Umbilical cord (tissue), 2 donors: ENCODE measurements at places on chromosomes 16 and 17.

- peak; percentile 46 for DNase-seq
Observed at GRCh38 chr16:78259873-78260272, 160.4 kb downstream of the WWOX start.

GRCh38 chr17:81517339-81518112 is 4.9 kb upstream of the ACTG1 start:
- no peak for DNase-seq

GRCh38 chr17:72578817-72579470 is 458.1 kb downstream of the SOX9 start:
- no peak for DNase-seq

GRCh38 chr17:29826114-29826692 is 103.8 kb downstream of the SSH2 start:
- no peak for DNase-seq

GRCh38 chr17:7262935-7263800 is 890 bp upstream of the CLDN7 start:
- DNase-seq = no peak

DNA sequence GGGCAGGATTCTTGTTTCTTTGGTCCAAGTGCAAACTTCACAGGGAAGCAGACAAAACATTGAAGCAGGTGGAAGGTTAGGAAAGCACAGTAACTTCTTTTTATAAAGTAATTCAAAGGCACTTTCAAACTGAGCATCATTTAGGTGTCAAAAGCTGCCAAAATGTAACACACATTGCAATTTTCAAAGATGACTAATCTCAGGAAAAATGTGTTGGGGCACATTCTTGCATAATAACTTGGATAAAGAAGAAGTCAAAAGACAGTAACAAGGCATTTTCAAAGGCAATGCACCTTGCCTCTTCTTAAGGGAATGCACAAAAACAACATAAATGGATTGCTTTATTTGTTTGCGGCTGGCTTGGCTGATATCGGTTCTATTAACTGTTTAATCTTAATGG is 3.6 kb downstream of the KCNJ2 start:
- no peak for DNase-seq

DNA sequence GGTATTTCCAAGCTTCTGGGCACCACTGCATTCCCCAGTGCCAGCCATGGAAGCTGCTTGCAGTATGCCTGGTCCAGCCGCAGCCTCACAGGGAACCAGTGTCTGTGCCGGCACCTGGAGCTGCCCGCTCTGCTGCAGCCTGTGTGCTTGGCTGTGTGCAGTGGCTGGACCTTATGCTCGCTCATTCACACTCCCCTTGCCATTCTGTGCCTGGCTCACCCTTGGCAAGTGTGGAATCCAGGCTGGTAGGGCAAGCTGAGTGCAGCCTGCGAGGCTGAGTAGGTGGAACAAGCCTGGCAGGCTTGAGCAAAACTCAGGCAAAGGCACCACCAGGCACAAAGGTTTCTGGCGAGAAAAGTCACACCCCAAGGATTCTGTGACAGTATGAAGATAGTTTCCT is 144.0 kb downstream of the MYO1D start:
- no peak for DNase-seq

- no peak for DNase-seq
Observed at GRCh38 chr17:9306086-9306485, 269.5 kb downstream of the STX8 start.

DNA sequence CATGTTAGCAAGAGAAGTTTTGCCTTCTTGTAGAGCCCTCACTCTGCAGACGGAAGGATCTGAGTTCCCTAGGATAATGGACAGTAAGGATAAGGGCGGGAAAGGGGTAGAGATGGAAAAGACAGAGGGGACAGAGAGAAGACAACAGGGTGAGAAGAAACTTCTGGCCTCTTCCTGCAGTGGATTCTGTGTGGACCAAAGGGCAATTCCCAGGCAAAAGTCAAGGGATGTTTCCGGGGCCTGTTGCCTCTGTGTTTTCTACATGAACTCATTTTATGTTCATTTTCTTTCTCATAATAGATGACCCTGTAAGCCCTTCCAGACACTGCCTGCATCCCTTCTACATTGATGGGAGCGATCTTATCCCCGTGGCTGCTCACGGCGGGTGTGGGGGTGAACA is 647 bp upstream of the TMEM238L start:
- DNase-seq = no peak

DNA sequence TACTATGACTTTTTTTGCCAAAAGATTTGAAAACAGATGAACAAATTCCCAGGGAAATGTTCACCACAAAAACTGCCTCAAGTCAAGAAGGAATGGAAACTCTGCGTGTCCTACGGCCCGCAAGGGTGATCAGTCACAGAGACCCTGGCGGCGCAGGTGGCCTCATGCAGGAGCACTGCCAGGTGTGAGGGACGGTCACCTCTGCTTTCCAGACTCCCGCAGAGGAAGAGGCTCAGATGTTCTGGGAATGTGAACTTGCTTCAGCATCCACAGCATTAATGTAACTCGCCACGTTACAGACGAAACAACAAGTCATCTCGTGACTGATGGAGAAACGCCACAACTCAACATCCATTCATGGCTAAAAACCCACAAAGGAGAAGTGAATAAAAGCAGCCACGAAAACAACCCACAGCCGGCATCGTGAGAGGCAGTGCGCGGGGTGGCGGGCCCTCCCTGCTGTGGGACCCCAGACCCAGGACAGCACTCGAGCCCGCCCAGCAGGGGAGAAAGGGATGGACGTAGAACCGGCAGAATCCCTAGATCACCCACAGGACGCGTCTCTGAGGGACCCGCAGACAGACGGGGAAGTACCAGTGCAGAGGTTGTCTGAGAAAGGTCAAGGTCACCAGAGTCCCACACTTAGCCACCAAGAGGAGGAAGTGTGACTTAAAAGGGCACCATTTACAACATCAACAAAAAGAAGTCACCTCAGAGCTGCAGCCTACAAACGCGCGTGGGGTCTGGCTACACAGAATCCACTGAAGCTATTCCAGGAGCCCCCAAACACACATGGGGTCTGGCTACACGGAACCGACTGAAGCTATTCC is 76.9 kb upstream of the GNG13 start:
- no peak for DNase-seq

DNA sequence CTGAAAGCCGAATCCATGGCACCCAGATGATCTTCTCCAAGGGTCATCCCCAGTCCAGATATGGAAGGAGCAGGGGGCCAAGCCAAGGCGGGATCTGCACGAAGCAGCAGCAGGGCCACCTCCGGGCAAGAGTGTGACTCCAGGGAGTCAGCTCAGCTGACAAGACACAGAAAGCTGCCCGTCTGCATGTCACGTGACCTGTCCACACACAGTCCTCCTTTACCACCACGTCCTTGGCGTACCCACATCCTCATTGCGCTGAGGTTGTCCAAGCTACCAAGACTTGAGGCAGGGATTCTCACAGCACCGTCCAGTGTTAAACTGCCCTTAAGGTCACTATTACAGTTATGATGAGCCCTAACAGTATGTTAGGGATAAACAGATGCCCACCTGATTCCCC is 11.3 kb upstream of the CYTH1 start:
- DNase-seq = no peak

DNA sequence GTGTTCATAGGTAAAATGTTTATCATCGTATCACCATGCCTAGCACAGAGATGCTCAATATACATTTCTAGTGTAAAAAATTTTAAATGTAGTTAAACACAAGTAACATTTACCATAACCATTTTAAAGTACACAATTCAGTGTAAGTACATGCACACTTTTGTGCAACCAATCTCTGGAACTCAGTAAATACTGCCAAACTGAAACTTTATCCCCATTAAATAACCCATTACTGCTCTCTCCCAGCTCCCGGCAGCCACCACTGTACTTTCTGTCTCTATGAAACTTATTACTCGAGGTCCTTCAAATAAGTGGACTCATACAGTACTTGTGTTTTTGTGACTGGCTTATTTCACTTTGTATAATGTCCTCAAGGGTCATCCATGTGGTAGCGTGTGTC is 29.0 kb downstream of the RMI2 start:
- no peak for DNase-seq

DNA sequence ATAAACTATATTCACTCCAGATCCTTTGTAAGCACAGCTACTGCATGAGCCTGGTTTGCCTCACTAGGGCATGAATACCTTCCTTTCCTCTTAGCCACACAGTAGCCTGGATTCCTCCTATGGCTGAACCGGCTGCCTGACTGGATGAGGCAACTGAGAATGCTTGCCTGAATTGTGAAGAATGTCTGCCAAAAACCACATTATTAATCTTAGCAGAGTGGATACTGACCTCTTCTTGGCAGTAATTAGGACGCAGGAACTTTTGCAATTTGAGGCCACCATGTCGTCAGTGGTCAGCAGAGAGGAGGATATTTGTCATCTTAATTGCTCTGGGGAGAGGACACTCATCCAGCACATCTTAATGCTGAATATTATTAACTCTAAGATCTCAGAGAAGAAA is 651.8 kb upstream of the GOT2 start:
- DNase-seq = no peak

- DNase-seq = peak; percentile 63
Observed at GRCh38 chr16:31487720-31488467, 5.0 kb downstream of the SLC5A2 start.

- no peak for DNase-seq
Observed at GRCh38 chr17:47719411-47720152, 13.5 kb upstream of the TBX21 start.
